ENCODE measurements at places on chromosomes 7 and 10.
A peak's percentile ranks its signal among the peaks of the same experiment; 100 is the strongest.

DNA sequence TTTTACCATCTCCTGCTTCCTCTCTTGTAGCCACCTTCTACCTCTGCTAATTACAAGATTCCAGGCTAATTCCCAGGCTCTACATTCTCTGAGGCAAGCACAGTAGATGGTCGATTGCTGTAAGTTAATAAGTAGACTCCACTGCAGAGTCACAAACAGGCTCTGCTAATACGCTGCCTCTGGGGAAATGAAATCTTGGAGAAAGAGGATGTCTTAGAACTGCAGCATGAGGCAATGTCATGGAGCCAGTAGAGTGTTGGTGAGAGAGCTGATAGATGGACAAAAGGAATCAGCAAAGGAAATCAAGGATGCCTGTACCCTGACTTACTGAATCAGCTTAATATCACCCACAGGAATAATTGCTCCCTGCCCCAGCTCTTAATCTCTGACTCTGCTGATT, 1260.3 kb downstream of the XPNPEP1 start:
- DNase-seq: no peak

- DNase-seq: no peak
Measured at GRCh38 chr7:112138325-112138852, 67.8 kb downstream of the DOCK4 start.

DNA sequence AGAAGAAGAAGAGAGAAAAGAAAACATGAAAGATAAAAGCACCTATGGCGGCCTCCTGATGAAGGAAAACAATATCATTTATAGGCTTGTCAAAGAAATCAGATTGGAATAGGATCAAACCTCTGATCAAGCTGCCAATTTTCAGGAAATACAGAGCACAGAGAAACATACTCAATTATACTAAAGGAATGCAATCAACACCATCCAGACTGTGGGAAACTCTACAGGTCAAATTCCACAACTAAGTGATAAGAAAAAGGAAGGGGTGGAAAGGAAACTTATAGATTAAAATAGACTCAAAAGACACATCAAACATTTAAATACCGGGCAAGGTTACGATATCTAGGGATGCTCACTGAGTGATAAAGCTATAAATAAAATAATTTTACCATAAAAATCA, 39.3 kb downstream of the AOAH start:
- DNase-seq: no peak

- no peak for DNase-seq
Measured at GRCh38 chr7:107125475-107125874, 43.3 kb upstream of the HBP1 start.

- DNase-seq: no peak
Measured at GRCh38 chr7:151020231-151020630, 4.1 kb downstream of the ATG9B start.

DNA sequence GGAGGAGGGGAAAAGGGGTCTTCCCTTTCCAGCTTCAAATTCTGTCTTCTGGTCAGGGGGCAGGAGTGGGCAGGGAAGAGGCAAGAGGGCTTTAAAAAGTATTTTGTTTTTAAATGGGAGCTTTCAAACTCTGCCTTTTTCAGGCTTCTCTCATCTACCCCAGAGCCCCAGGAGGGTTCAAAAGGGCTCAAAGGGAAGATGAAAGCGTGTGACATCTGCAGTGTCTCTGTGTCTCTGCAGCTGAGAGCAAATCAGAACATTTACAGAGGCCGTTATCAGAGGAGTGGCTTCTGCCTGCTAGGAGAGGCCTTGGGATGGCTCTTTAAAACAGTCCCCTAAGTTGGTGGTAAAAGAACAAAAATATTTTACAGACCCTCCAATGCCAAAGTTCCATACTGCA, 30.3 kb downstream of the TRIM8 start:
- no peak for DNase-seq

DNA sequence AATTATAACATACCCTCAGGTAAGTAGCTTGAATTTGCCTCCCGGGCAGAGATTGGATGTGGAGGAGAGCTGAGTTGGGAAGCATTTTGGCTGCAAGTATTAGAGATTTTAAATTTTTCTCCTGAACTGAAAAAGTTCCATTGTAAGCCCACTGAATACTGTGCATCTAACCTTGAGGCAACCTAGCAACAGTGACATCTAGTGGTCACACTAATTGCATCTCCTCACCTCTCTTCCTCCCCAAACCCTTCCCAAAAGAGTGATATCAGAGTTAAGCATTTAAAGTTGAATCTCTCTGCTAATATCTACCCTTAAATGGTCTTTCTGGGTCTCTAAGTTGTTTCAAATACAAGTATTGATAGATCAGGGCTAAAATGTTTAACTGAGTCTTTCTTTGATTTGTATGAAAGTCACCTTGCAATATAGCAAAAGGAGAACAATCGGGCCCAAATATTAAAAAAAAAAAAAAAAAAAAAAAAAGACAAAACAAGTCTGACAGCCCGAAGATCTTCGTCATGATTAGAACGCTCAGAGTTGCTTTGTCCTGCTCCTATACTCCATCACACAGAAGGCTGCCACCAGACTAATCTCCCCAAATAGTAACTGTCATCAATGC, 40.4 kb upstream of the DLX5 start:
- DNase-seq: peak; percentile 17

- DNase-seq: no peak
Measured at GRCh38 chr7:16667355-16667754, 21.4 kb downstream of the BZW2 start.

- no peak for DNase-seq
Measured at GRCh38 chr7:18153183-18153748, 125.6 kb upstream of the PRPS1L1 start.

DNA sequence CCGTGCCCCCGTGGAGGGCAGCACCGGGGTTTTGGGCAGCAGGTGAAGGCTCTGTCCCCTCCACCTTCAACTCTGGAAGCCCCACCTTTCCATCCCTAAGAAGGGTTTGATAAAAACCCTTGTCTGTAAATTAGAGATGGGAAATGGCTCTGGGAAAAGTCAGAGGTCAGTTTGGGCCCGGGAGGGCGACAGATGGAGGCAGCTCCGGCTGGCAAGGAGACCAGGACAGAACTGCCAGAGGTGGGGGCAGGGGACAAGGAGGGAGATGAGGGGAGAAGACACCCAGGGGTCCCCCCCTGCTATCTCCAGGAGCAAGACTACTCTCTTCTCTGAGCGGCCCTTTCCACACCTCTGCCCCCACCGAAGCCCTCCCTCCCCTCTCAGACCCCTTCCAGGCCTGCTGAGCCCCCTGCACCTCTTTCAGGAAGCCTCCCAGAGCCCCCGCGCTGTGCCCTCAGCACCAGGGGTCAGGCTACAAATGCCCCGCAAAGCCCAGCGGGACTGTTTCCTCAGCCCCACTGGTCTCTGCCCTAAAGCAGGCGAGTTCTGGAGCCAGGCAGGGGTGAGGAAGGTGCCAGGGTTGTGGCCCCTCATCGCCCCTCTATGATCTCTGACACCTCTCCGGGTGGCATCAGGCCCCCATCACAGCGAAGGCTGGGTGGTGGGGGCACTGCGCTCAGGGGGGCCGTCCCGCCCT, 980 bp upstream of the SH2B2 start:
- no peak for DNase-seq

GRCh38 chr7:100584683-100585510, 1.0 kb downstream of the LRCH4 start:
- no peak for DNase-seq

DNA sequence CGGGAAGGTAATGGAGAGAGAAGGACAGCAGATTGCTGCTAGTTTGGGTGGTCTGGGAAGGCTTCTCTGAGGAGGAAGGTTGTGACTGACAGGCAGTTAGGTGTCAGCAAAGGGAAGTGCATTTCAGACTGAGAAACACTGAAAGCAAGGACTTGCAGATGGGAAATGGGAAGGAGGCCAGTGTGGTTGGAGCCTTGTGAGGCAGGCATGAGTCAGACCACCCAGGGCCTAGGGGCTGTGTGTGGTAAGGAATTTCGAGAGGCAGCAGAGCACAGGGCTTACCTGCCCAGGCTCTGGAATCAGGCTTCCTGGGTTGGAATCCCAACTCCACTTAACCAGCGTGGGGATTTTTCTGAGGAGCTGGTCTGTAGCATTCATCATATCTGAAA, 53.5 kb downstream of the NRF1 start:
- DNase-seq: no peak

DNA sequence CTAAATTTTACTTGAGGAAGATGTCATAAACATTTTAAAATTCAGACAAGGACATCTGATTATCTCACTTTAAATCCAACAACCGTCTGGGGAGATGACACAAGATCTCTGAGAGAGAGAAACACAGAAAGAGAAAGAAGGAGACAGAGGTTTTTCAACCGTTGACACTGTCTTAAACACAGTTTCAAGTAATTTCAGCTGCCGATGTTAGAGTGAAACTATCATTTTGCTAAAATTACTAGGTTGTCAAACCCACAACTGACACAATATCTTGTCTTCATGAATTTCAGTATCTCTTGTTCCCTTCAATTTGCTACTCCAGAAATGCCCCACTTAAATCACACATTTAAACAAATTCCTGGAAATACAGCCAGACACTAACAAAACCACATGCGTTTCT, 174.8 kb downstream of the RAPGEF5 start:
- DNase-seq: no peak
